ENCODE measurements at places on chromosomes 6 and 20.

- DNase-seq: no peak
Measured at GRCh38 chr6:44540881-44541280, 153.4 kb downstream of the CDC5L start.

- no peak for DNase-seq
Measured at GRCh38 chr20:24332956-24333355, 136.5 kb upstream of the SYNDIG1 start.

GRCh38 chr20:10771435-10772140, 97.8 kb upstream of the JAG1 start:
- DNase-seq: no peak

DNA sequence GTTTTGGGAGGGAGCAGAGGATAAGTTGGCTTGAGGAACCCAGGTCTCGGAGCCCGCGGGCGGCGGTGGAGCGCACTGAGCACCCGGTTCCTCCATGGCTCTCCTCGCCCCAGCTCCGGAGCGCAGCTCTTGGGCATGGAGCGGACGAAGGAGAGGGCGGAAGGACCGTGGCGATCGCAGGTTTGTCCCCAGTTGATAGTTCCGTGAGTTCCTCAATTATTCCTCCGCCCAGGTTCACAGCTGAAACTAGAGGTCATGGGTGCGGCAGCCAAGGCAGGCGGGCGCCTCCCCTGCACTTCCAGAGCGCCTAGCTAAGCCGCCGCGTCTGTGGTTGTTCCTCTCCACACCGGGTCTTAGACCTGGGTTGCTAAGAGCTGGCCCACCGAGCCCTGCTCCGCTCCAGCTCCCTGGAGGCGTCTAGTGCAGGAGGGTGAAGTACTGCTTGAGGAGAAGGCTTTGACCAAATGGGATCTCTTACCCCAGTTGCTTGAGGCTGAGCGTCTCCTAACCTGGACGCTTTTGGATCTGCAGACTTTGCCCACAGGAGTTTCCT, at the start of gene HTR1B:
Gene HTR1B (minus strand): TSS at position 184 of the 553 bp plus-strand sequence. CDS start 88 bp downstream, at position 96.
- peak; percentile 42 for DNase-seq

- no peak for DNase-seq
Measured at GRCh38 chr6:36986704-36987047, 680 bp upstream of the MTCH1 start.

DNA sequence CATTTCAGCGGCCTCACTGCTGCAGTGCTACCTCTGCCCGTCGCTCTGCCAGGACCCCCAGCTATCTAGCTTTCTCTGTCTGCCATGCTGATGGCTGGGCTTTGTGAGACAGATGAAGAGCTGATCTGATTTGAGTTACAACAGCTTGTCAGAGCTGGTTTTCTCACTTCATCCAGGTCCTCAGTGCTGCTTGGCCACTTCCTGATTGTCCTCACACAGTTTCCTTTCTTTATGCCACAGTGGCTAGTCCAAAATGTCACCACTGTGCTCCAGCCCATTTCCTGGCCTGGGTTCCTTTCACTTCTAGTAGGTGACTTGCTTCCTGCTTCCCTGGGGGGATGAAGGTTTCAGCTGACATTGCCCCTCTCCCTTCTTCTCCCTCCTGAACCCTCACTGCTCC, 35.4 kb downstream of the FNDC1 start:
- DNase-seq: no peak

- no peak for DNase-seq
Measured at GRCh38 chr20:62951896-62952372, 575 bp upstream of the SLC17A9 start.

- DNase-seq: no peak
Measured at GRCh38 chr6:106134087-106134770, 48.1 kb downstream of the PRDM1 start.

DNA sequence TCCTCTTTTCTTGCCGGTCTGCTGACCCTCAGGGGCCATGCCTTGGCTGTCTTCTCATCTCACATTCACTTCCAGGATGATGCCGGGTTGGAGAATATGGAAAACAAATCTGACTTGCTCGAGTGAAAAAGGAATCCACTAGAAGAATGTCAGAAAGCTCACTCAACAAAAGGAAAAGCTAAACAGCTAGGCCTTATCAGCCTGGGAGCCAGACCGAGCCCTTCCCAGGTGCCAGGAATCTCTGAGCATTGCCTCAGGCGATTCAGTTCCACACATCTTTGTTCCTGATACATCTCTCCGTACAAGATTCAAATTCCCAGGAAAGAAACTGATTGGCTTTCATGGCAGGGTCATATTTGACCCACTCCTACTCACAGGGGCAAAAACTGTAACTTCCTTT, 9.2 kb upstream of the OSER1 start:
- DNase-seq: no peak

DNA sequence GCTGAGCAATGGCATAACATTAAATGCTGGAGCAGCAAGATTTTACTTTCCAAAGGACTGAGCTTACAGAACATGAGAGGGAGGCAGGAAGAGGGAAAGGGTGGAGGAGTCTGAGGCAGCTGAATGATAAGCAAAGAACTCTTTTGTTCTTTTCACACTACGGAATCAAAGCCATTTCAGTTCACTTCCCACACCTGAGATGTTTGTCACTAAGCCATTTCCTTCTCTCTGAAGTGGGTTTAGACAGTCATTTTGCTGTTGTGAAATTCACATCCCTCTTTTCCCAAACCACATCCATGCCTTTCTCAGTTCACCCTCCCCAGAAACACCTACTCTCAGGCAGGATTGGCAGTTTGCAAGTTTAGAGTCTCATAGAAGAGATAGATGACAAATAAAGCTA, 267.9 kb downstream of the ADGRG6 start:
- no peak for DNase-seq

GRCh38 chr6:45587229-45588060, 209.7 kb upstream of the SUPT3H start:
- DNase-seq: no peak

DNA sequence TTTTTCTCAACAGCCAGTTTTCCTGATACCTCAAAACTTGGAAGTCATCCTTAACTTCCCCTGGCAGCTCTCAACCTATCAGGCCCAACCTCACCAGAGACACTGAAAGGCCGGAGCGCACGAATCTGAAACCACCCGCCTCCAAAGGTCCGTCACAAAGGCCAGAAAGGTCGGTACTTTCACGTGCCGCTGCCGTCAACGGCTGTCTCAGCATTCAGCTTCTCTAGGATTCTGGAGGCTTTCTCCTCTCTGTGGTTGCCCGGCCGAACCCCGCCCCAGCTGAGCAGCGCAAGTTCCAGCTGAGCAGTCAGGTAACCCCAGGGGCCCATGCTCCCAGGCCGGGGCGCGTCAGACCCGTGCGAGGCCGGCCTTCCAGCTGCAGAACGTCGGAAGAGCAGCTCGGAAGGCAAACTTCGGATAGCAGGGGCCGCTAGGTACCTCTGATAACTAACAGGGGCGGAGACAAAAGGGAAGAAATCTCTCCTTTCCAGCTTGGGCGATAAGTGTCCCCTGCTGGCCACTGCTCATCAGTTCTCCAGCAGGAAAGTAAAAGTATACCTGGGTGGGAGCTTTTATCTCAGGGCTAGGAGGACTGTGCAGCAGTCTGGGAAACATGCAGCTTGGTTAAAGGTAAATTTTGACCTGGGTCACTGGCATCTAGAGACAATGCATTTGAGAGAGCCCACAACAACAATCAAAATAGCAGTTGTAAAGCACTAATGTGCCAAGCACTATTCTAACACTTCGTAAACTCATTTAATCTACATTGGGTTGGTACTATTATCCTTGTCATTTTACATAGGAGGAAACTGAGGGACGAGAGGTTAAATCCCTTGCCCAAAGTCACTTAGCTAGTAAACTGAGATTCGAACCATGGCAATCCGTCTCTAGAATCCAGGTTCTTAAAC, 16.1 kb downstream of the ZSCAN12 start:
- peak; percentile 94 for DNase-seq

DNA sequence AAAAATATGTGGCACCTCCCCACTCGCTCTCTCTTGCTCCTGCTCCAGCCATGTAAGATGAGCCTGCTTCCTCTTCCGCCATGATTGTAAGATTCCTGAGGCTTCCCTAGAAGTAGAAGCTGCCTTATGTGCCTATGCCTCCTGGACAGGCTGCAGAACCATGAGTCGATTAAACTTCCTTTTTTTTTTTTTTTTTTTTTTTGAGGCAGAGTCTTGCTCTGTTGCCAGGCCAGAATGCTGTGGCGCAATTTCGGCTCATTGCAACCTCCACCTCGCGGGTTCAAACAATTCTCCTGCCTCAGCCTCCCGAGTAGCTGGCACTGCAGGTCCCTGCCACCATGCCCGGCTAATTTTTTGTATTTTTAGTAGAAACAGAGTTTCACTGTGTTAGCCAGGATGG, 112.5 kb downstream of the FAM217A start:
- no peak for DNase-seq

DNA sequence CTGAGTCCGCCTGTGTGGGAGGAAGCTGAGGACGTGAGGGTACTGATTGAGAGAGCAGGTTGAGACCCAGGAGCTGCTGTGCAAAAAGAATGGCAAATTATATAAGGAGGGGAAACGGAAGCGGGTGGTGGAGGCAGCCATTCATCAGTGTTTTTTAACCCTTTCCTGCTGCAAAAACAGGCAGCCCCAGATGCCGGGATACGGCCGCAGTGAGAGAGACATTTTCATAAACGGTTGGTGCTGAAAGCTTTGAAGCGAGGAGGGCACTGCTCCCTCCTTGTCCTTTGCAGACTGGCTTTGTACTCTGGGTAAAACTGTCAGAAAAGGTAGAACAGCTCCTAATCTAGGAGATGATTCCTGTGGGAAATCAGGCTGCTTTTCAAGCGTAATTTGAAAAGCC, 56.4 kb downstream of the TTI1 start:
- no peak for DNase-seq

GRCh38 chr6:157622427-157622826, 200.6 kb upstream of the SNX9 start:
- DNase-seq: no peak

Measured in WTC11 (cell line).